Inflammatory macrophage (primary cell): ENCODE measurements at places on chromosomes 16 and 17.
A peak's percentile ranks its signal among the peaks of the same experiment; 100 is the strongest.

DNA sequence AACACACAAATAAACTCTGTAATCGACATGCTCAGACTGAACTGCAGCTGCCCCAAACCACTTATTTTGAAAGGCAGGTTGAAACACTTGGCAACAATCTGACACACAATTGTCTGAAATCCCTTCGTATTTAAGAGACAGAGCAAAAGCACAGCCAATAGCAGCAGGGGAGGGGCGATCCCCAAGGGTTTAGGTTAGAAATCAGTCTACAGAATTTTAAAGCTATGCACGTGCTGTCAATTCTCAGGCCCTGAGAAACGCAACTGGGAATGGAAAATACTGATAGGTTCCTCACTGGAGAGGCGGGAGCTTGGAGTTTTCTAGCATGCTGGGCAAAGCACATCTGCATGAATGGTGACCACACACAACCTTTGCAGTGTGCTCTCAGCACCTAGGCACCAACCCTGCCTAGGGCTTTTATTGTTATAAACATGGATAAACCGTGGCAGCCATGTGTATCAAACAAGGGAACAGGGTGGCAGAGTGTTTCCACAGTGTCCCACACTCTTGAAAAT, 168.0 kb downstream of the AATF start:
- DNase-seq = no peak

GRCh38 chr17:47257651-47258339, 4.2 kb downstream of the ITGB3 start:
- DNase-seq = peak; percentile 47

DNA sequence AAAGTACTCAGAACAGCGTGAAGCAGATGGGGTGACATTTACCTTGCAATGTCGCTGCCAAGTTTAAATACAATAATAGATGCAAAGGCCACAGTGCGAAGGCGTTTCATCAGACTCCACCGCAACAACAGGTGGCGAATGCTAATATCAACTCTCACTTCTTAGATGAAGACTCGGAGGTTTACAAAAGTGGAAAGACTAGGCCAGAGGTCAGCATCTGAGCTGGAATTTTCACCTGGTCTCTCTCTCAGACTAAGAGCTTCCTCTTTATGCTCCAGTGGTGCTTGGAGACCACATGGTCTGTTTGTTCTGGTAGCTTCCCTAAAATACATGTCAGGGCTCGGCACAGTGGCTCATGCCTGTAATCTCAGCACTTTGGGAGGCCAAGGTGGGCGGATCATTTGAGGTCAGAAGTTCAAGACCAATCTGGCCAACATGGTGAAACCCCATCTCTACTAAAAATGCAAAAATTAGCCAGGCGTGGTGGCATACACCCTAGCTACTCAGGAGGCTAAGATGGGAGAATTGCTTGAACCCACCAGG, 169.1 kb downstream of the XYLT1 start:
- DNase-seq = peak; percentile 76

- DNase-seq = no peak
Observed at GRCh38 chr16:27723711-27724481, 174.0 kb downstream of the KATNIP start.

DNA sequence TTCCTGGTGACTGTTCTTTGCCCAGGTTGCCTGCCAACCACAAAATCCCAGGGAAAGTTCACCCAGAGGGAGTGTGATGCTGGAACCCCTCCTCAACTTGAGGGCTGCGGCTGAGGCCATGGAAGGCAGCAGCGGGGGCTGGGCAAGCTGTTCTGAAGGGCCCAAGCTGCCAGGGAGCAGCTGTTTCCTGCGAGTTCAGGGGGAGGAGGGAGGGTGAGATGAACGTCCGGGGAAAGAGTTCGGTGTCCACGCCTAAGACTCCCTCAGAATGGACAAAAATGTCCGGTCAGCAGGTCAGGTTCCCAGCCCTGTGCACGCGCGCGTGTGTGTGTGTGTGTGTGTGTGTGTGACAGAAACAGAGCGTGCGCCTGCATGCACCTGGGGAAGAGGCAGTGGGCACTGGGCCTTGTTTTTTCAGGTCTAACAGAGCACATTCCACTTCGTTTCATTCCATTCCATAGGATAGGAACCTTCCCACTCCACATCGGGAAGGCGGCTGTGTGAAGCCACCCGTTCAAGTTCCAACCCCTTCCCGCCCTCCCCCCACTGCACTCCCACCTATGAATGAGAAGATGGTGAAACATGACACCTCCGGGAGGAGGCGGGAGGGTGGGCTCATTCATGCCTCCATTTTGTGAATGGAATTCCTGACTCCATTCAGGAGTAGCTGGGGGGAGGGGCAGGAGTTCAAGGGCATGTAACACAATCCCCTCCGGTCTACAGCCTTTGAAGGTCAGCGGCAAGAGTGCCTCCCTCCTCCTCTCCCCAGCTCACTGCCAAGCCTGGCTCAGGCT, 15.7 kb downstream of the ETV4 start:
- DNase-seq = no peak
